ENCODE measurements at places on chromosomes 3 and 15. TPM values are rescaled to one million over a fixed set of nuclear protein-coding genes. Genes with fewer than 3 reads are reported as not detected.

USP19 gene
- polyA plus RNA-seq = 17.0 TPM

PLA2G4D gene
- not detected for polyA plus RNA-seq

ULK4 gene
- 3.6 TPM for polyA plus RNA-seq

- no peak overlapping the region for H3K4me3 ChIP-seq
- DNase-seq = no peak
- H3K36me3 ChIP-seq = no peaks in the 10 kb centered on the region
- H3K27me3 ChIP-seq = no peaks in the 10 kb centered on the region
Observed at GRCh38 chr3:84904212-84904611, 54.6 kb upstream of the CADM2 start.

Data from GM23248 (cell line).